ENCODE measurements at places on chromosomes 5 and 9. TPM values are rescaled to one million over a fixed set of nuclear protein-coding genes. Genes with fewer than 3 reads are reported as not detected.

The DAB2 gene
- total RNA-seq, result 14.1 TPM

DNA sequence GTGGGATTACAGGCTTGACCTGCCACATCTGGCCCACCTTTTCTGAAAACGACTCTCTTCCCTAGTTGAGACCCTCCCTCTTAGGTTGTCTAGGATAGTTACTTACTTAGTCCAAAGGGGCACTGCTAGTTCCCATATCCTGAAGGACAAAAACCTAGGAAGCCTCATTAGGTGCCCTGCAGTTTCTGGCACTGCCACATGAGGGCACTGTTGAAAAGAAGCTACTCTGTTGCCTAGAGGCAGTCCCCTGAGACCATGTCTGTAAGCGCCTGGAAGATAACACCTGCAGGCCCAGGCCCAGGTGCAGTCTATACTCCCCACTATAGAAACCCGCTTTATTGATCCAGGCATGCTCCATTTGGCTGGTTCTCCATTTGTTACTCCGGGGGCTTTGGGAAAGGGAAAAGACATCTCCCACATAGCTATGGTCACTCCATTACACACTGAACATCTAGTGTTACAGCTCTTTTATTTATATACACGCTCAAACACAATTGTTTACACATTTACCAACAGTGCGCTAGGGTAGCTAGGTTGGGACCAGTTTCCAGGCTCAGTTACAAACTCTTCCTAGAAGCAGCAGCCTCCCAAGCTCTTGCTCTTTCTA lies 73.4 kb upstream of the PPARGC1B start:
- peak; percentile 83 for DNase-seq
- no peaks in the 10 kb centered on the region for H3K27me3 ChIP-seq
- no peak overlapping the region for H3K4me3 ChIP-seq
- no peaks in the 10 kb centered on the region for H3K36me3 ChIP-seq
- no peaks in the 10 kb centered on the region for H3K4me1 ChIP-seq

The AP3B1 gene
- 26.3 TPM for total RNA-seq

The PRRX2 gene
- 1.3 TPM for total RNA-seq

DNA sequence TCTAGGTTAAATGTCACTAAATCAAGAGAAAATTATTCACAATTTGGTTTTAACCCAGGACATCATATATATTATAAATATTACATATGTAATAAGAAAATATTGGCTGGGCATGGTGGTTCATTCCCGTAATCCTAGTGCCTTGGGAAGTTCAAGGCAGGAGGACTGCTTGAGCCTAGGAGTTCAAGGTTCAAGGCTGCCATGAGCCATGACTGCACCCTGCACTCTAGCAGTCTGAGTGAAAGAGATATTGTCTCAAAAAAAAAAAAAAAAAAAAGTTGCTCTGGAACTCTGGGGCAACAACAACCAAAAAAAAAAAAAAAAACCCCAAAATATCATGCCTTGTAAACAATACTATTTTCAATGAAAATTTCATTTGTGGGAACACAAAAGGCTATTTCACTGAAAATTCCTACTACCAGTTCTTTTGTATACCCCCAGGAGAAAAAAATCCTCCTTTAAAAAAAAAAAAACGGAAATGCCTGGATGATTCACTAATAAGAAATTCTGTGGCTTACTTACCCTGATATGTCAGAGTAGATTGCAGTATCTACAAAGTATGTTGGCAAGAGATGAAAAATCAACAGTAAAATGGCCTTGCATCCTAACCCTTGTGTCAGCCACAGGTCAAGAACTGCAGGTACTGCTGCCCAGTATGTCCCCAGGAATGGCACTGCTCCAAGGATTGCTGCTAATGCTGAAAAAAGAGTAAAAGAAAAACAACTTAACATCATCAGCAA lies 22.6 kb upstream of the CTNNAL1 start:
- peak; percentile 86 for DNase-seq
- peaks cover 11% of the 10 kb centered on the region for H3K36me3 ChIP-seq
- peaks cover 67% of the 10 kb centered on the region for H3K4me1 ChIP-seq
- H3K27ac ChIP-seq, result peak overlapping the region; percentile 78
- no peaks in the 10 kb centered on the region for H3K27me3 ChIP-seq
- 0 out of 2 replicates have a peak overlapping the region, but pooled peaks have one; percentile 13 for H3K4me3 ChIP-seq

GRCh38 chr5:56993241-56993640 lies 41.3 kb upstream of the MIER3 start:
- no peaks in the 10 kb centered on the region for H3K4me1 ChIP-seq
- H3K4me3 ChIP-seq, result no peak overlapping the region
- H3K27me3 ChIP-seq, result no peaks in the 10 kb centered on the region
- no peak overlapping the region for H3K27ac ChIP-seq
- H3K36me3 ChIP-seq, result no peaks in the 10 kb centered on the region

DNA sequence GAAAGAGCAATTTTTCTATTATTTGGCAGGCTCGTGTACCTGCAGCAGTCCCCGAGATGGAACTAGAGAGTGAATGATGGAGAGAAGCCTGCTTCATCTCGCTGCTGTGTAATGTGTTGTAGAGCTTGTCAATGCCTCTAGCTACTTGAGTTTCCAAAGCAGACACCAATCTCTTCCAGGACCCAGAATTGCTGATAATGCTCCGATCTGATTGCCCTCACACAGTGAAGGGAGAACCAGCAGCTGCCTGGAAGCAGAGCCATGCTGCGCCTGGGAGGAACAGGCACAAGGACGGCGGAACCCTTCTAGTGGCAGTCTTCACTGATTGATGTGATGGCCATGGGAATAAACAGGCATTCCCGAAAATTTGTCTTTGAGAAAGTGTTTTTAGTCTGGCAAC lies 288.0 kb downstream of the ICE1 start:
- no peak for DNase-seq
- H3K36me3 ChIP-seq, result no peaks in the 10 kb centered on the region
- no peaks in the 10 kb centered on the region for H3K4me1 ChIP-seq
- H3K27ac ChIP-seq, result no peak overlapping the region
- peaks cover 90% of the 10 kb centered on the region for H3K27me3 ChIP-seq

The FBP2 gene
- not detected for total RNA-seq

- peaks cover 39% of the 10 kb centered on the region for H3K4me1 ChIP-seq
- H3K27ac ChIP-seq, result peak overlapping the region; percentile 86
- no peaks in the 10 kb centered on the region for H3K36me3 ChIP-seq
- DNase-seq, result peak; percentile 87
- H3K4me3 ChIP-seq, result peak overlapping the region; percentile 57
Observed at GRCh38 chr5:124655921-124656511, 90.4 kb downstream of the ZNF608 start.

DNA sequence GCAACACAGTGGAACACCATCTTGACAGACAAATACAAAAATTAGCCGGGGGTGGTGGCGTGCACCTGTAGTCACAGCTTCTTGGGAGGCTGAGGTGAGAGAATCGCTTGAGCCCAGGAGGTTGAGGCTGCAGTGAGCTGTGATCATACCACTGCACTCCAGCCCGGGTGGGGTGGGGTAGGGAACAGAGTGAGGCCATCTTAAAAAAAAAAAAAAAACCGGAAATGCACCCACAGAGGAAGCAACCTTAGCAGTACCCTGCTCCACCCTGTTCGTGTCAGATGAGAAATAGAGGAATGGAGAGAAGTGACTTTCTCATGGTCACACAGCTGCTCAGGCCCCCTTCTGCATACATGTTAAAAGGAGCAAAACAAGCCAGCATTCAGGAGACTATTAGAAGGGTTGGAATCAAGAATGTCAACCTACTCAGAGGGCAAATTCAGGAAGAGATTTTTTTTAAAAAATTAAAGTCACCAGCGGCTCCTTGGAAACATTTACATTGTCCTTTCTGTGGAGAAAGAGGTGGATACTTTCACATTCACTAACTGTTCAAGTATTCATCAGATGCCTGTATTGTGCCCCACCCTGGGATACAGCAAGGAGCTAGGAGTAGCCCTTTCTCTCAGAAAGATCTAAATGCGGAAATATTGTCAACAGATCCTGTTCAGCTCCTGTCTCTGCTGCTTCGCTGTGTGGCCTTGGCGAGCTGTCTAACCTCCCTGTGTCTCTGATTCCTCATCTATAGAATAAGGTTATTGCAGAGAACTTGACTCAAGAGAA lies 41.0 kb downstream of the CYFIP2 start:
- H3K36me3 ChIP-seq, result no peaks in the 10 kb centered on the region
- H3K4me1 ChIP-seq, result no peaks in the 10 kb centered on the region
- H3K4me3 ChIP-seq, result no peak overlapping the region

The SERF1A gene
- total RNA-seq, result not detected

Measured in PC-3 (cell line).